ENCODE measurements at places on chromosomes 7 and 10. TPM values are rescaled to one million over a fixed set of nuclear protein-coding genes. Genes with fewer than 3 reads are reported as not detected.

DNA sequence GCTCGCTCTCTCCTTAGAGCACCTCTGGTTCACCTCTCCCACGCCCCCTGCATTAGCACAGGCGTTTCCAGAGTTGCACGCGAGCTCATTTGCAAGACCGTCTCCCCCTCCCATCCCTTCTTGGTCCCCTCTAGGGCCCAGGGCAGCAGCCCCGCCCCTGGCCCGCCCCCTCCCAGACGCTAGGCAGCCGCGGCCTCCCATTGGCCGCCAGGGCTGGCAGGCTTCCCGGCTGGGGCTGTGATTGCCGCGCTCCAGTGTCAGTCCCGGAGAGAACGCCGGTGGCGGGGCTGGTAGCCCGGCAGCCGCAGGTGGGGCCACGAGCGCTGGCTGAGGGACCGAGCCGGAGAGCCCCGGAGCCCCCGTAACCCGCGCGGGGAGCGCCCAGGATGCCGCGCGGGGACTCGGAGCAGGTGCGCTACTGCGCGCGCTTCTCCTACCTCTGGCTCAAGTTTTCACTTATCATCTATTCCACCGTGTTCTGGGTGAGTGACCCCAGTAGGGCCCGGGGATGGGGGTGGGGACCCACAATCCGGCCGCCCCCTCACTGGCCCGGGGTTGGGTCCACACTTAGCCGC lies at the start of gene TSPAN15:
TSS of gene TSPAN15 (plus strand) at position 257 of the 575 bp plus-strand sequence. CDS start at position 387, 130 bp downstream.
- DNase-seq, result peak; percentile 52

- no peak for DNase-seq
Observed at GRCh38 chr10:32326119-32326518, 20.8 kb downstream of the EPC1 start.

- DNase-seq, result peak; percentile 9
Observed at GRCh38 chr10:27794157-27794556, 48.5 kb upstream of the MKX start.

DNA sequence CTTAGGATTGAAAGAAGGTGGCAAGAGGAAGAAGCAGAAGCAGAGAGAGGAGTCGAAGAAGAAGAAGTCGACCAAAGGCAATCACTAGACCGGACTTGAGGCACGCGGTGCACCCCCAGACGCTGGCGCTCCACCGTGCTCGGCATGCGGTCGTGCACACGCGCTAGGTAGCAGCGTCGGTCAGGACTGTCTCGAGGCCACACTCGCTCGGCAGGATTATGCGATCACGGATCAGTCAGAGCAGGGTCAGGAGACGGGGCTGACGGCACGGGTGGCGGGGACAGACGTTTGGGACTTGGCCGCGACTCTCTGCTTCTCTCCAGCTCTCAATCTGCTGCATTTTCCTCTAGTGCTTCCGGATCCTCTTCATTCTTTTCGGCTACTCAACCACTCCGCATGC lies 79.2 kb downstream of the DNAJB6 start:
- DNase-seq, result no peak

DNA sequence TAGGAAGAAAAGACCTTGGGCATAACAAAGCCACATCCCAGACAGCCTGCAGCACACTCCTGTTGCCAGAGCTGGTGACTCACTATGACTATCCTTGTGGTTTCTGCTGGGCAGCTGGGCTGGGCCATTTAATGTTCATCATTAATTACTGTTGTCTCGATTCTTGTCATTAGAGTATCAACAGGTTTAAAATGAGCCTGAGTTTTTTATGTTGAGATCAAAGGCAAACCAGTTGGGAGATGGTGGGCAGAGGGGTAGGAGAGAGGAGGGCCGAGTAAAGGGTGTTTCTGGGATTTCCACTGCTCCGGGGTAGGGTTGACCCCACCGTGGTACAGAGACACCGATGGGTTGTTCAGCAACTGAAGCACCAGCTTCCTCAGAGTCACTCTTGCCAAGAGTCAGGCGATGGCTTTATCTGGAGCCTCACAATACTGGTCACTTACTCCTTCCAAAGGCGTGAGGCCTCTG lies 128.7 kb upstream of the LYZL1 start:
- peak; percentile 89 for DNase-seq

LRRC18 gene
- total RNA-seq, result not detected

NUDT13 gene
- total RNA-seq, result 2.9 TPM

CHST3 gene
- total RNA-seq, result 40.6 TPM

- no peak for DNase-seq
Observed at GRCh38 chr7:90706072-90706716, 110.1 kb downstream of the CDK14 start.

- peak; percentile 73 for DNase-seq
Observed at GRCh38 chr7:47422611-47423010, 159.3 kb downstream of the TNS3 start.

DNA sequence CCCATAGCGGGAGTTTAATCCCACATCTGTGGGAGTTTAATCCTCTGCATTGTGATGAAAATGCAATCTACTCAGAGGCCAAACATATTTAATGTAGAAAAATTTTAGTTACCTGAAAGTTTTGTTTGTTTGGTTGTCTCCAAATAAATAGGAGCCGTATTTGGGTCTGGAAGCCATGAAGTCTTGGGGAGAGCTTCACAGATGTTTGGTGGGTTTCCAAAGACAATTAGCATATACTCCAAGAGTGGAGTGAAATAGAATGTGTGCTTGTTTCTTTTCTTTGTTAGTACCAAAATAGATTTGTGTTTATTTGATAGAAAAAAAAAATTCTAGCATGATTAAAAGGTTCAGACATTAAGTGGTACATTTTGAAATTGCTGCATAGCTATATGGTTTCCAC lies 50.9 kb downstream of the ANK3 start:
- no peak for DNase-seq
